ENCODE measurements at places on chromosomes 1 and 21. TPM values are rescaled to one million over a fixed set of nuclear protein-coding genes. Genes with fewer than 3 reads are reported as not detected.
A peak's percentile ranks its signal among the peaks of the same experiment; 100 is the strongest.

Gene SLC27A3
- 13.6 TPM for polyA plus RNA-seq

Gene APCS
- polyA plus RNA-seq, result not detected

Gene IARS2
- 26.9 TPM for polyA plus RNA-seq

Gene EFHD2
- 61.9 TPM for polyA plus RNA-seq

Gene ADGRL2
- polyA plus RNA-seq, result 27.1 TPM

GRCh38 chr1:59063501-59063900, 233.4 kb upstream of the FGGY start:
- no peak for DNase-seq

GRCh38 chr1:81310250-81310649, 490.5 kb upstream of the ADGRL2 start:
- DNase-seq, result no peak

GRCh38 chr21:8994640-8995511, 1526.5 kb upstream of the TPTE start:
- DNase-seq, result no peak

- DNase-seq, result no peak
Observed at GRCh38 chr21:41651406-41651805, 115.4 kb downstream of the RIPK4 start.

- no peak for DNase-seq
Observed at GRCh38 chr1:61370177-61370912, 288.0 kb downstream of the NFIA start.

DNA sequence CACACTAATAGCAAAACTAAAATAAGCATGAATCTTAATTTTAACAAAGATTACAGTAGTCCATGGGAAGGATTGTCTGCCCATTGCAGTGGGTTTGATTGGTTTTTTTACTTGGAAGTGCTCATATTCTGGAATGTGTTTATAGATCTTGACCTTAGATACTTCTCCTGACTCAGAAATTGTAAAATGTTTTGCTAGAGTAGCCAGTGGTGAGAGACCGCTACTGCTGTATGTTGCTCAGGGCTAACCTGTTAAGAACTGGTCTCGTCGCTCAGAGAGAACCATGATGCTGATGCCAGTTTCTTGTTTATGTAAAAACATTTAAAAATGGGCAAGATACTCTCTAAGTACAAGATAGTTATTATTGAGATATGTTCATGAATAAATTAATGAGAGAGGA, 99.9 kb downstream of the ROR1 start:
- peak; percentile 23 for DNase-seq

DNA sequence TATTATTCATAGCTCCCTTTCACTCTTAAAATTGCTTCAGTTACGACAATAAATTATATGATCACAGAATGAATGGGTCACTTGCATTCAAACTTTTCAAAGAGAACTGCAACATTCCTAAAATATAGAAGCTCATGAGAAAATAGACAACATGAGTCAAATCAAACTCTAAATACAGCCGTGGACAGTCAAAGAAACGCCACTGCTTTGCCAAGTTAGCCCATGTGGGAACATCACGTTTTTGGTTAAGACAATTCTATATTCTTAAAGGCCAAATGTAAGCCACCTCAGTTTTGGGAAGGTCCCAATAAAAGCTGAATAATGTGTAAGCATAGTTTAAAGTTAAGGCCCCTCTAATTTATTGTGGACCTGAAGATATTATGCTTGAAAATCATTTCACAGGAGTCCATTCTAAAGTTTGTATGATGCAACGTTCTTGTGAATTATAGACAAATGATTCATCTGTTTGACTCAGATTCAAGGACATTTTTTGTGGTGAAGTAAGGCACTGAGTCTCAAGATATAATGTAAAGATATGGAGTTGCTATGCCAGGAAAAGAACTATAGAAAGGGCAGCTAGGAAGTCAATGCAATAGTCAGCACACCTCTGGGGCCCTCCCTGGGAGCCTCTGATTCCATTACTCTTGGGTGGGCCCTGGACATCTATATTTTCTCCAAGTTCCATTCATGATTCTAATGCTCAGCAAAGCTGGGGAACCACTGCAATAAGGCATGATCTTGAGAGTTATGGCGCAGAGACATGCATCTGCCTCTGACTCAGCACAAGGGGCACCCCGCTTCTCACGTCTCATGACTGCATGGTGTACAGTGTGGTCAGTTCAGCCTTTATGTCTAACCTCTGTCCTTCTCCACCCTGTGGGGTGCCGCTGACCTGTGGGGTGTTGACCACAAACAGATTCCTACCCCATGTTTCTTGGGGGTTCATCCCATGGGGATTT, 33.9 kb downstream of the ETS2 start:
- DNase-seq, result peak; percentile 97

DNA sequence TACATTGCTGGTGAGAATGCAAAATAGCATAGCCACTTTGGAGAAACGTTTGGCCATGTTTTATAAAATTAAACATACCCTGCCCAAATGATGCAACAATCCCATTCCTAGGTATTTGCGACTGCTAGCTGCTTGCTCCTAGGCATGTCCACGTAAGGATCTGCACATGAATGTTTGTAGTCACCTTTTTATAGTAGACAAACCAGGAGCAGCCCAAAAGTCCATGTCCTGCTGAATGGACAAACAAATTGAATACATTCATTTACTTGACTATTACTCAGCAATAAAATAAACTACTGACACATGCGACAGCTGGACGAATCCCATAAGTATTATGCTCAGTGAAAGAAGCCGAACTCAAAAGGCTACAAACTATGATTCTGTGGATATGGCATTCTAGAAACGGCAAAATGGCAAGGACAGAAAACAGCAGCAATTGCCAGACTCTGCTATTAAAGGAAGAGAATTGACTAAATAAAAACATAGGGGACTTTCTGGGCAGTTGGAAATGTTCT, 161.9 kb upstream of the GALNT2 start:
- no peak for DNase-seq

GRCh38 chr1:204545202-204545601, 29.0 kb downstream of the MDM4 start:
- peak; percentile 26 for DNase-seq

DNA sequence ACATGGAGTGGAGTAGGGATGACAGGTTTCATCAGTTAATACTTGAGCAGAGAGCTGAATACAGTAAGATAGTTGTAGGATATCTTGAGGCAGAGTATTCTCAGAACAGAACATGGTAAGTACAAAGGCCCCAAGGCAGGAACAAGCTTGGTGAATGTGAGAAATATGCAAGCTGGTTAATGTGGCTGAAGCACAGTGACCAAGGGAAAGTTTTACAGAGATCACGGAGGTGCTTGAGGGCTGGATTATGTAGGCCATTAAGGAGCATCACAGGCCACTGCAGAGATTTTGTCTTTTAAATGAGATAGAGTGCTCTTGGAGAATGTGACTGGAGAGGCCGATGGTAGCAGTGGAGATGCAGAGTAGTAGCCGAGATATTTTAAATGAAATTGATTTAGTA, 54.0 kb upstream of the BOLA1 start:
- no peak for DNase-seq

DNA sequence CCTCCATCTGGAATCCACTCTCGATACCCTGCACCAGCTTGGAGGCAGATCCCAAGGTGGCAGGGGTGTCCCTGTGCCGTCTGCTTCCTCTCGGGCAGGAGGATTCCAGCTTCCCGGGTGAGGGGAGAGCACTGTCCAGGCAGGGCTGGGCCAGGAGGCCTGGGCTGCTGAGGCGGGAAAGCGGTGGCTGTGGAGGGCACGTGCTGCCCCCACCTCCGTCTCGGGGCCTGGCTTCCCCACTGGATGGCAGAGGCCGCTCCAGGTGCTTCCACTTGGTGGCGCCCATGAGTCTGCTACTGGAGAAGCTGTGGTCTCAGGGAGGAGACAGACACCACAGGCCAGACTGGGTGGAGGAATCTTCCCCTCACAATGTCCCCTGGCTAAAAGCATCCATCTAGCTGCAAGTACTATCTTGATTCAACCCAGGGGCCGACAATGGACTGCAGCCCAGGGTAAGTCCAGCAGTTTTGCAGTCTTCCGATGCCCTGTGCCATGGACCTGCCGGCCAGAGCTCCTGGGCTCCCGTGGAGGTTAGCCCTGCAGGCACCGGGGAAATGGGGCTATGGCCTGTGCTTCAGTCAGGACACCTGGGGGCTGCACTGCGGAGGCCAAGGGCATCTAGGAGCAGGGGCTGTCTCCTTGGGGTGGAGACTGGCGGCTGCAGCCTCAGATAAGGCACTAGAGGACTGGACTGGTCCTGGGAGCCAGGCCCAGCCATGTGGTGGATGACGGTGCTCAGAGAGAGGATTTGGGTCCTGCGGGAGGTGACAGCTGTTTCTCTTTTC, 41.3 kb upstream of the EIF4G3 start:
- no peak for DNase-seq
